NCI-H2029 (cell line): ENCODE measurements at places on chromosomes 2 and 18.

DNA sequence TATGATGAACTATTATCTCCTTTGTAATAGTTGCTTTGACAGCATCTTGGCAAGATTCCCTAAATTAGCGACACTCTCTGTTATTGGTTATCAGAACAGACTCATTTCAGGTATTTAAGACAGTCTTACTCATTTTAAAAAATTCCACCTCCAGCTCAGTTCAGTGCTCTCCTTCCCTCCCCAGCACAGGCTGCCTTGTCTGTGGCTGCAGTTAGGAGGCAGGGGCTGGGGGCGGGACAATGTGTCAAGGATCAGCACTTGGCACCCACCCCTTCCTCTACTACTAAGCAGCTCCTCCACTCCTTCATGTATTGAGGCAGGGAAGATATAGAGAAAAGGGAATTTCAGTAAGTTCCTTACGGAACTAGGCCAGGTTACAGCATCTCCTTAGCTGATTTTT is 85.0 kb downstream of the VSNL1 start:
- DNase-seq: no peak

DNA sequence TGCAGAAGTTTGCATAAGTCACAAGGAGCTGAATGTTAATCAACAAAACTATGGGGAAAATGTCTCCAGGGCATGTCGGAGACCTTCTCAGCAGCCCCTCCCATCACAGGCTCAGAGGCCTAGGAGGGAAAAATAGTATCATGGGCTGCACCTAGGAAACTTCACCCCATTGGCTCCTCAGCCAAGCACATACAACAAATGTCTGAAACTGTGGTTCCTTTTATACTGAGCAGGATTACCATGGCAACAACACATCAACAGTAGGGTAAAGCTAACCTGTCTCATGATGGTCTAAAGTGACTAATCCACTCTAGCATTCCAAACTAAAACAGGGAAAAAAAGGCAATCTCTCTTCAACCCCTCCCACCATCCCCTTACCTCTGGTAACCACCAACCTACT is 3.2 kb upstream of the NEMP2 start:
- DNase-seq: no peak

- no peak for DNase-seq
Measured at GRCh38 chr2:80560326-80560725, 255.8 kb upstream of the LRRTM1 start.

DNA sequence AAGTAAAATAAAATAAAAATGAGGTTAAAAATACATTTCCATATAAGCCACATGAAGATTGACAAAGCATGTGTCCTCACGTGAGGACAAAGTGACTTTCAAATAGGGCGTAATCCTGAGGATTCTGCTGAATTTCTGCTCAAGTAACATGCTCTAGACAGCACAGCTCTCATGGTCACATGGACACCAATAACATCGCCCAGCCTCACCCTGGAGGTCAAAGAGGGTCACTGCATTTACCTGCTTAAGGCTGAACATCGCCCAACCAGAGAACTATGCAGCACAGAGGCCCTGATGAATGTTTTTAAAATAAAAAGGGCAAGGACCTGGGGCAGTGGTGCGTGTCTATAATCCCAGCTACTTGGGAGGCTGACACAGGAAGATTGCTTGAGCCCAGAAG is 30.2 kb downstream of the TGFBRAP1 start:
- no peak for DNase-seq

DNA sequence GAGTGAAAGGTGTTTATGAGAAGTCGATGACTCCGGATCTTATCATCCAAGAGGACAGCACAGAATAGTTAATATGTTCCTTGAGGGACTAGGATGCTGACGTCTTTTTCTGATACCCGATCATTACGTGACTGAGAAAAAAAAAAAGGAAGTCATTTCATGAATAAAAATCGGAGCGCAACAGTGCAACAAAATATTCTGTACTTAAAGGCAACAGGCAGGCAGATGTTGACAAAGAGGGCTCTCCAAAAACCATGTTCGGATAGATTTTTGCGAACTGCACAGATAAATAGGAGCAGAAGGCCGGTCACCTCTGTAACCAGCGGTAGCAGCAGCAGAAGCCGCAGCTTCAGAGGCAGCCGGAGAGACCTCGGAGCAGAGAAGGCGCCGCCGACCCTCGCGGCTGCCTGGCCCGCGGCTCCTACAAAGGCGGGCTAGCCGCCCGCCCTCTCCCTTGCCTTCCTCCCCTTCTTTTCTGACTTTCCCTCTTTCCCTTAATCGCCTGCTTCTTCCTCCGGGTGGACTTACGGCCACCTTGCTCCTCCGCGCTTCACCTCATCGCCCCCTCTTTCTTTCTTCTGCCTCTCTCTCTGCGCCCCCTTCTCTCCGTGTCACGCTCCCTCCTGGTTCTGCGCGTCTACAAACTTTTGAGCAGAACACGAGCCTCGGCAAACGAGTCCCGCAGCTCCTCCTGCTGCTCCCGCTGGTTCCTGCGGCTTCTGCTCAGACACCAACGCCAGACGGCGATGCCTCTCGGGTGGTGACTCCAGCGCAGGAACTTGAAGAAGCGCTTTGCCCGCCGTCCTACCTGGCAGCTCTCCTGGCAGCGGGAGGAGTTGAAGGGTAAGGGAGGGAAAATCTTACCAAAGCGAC is at the start of gene ADCYAP1:
ADCYAP1 (plus strand) TSS at position 654 of the 873 bp plus-strand sequence. CDS start 516 bp downstream, outside the sequence.
- DNase-seq: peak; percentile 47

DNA sequence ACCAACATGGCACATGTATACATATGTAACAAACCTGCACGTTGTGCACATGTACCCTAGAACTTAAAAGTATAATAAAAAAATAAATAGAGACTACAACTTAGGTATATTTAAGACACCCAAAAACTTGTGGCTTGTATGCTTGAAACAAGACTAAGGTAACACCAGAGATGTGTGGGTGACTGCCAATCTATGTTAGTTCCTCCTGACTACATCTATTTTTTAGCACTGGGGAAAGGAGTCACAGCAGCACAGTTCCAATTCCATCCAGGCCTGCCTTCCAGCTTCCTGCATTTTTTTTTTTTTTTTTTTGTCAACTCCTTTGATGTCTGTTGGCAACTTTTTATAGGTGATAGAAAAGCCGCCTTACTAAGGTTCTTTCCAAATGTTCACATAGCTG is 18.2 kb downstream of the C2orf69 start:
- no peak for DNase-seq

GRCh38 chr18:75100832-75101630 is 107.9 kb downstream of the PTGR3 start:
- DNase-seq: no peak

DNA sequence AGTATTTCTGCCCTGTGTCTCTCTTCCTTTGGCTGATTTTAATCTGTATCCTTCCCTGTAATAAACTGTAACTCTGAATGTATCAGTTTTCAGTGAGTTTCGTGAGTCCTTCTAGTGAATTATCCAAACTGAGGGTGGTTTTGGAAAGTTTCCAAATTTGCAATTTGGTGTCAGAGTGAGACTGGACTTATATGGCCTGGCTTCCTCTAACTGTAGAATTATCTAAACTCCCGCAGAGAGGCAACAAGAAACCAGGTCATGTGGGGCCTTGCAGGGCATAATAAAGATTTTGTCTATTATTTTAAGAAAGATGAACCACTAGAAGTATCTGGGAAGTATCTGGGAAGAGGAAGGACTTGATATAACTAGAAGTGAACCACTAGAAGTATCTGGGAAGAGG is 95.3 kb upstream of the RNF152 start:
- DNase-seq: no peak

DNA sequence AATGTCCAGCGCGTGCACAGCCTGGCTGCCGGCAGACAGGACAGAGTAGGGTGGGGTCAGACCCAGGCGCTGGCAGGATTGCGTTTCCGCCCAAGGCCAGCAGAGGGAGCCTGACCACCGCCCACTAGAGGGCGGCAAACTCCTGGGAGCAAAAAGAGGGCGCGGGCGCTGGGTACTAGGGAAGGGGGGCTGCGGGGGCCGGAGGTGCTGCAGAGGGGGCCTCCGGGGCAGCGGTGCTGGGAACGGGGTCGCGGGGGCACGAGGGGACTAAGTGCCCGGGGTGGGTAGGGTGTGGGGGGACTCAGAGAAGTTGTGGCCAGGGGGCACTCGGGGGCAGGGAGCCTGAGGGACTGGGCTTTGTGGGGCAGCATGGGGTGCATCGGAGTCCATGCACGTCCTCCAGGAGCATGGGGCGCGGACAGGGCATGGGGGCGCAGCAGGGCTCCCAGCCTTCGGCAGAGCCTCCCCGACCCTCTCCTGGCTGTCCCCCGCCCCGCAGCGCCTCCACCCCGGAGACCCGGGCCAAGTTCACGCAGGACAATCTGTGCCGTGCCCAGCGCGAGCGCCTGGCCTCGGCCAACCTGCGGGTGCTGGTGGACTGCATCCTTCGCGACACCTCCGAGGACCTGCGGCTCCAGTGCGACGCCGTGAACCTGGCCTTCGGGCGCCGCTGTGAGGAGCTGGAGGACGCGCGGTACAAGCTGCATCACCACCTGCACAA is 3.2 kb downstream of the TEKT4 start:
- DNase-seq: peak; percentile 2

DNA sequence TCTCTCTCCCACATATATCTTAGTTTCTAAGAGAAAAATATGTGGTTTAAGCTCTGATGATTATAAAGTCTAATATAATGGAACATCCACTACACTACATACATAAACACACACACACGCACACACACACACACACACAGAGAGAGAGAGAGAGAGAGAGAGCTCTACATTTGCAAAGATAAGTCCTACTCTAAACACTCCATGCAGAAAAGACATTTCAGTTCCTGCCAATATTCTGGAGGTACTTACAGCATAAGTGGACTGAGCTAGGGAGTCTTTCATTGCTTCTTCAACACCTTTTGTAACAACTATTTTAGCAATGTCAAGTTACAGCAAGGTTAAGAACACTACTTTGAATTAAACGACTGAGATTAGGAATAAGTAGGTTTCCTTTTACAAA is 80.1 kb downstream of the FIGN start:
- DNase-seq: no peak

DNA sequence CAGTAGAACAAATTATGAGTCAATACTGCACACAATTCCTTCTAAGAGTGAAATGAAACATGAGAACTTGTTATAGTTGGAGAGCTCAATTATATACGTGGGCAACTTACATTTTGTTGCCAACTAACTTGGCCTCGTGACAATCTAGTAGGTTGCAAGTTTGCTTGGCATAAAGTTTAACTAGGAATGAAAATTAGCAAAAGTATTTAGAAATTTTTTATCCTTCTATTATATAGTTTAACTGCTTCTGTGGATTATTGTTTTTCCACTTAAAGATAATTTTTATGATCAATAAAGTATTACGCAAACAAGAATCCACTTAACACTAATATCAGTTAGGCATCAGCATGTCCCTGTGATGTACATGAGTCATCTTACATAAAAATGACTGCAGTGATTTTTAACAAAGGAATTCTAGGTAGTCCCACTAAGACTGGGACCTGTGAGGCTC is 41.1 kb downstream of the FAM124B start:
- no peak for DNase-seq

DNA sequence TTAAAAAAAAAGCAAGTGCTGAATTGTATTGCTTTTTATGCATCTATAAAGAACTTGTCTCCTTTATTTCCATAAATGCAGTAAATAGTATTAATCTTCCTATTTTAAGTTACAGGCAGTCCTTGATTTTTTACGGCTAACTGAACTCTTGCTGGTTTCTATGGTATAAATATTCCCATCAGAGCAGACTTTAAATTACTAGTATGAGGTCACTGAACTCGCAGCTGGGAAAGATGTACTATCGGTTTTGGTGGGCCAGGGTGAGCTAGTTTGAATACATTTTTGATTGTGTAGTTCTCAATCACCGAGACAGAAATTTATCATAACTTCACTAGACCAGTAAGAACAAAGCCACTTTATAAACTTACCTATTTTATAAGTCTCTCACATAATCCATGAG is 20.9 kb upstream of the KDSR start:
- no peak for DNase-seq
